ENCODE measurements at places on chromosomes 5 and 9.

DNA sequence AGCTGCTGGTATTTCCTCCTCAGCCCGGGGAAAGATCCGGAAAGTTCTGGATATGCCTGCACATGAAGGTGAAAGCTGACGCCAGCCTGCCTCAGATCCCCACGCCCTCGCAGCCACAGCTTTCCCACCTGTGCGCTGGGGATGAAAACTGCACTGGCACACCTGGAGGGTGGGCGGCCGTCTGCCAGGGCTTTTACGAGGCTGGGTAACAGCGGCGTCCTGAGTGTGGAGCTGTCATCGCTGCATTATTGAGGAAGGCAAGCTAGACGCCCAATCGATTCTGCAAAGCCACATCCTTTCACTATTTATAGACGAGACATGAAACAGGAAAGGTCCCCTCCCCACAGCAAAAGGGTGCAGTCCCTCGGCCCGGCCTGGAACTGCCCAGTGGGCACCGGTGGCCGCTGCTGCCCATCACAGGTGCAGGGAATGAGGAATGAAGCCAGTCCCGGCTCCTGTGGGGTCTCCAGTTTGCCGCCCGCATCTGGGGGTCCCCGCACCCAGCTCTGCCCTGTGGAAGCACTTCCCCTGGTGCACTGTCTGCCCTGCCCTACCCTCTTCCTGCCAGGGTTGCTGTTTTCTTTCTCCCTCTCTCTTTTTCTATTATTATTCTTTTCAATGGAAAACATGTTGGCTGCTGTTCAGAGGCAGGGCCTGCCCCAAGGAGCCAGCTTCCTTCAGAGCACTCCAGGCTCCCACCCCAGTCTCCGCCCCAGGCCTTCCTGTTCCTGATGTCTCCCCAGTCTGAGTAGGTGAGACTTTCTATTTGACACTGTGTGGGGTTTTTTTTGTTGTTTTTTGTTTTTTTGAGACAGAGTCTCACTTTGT is 7.0 kb downstream of the NOTCH1 start:
- peak; percentile 68 for DNase-seq

DNA sequence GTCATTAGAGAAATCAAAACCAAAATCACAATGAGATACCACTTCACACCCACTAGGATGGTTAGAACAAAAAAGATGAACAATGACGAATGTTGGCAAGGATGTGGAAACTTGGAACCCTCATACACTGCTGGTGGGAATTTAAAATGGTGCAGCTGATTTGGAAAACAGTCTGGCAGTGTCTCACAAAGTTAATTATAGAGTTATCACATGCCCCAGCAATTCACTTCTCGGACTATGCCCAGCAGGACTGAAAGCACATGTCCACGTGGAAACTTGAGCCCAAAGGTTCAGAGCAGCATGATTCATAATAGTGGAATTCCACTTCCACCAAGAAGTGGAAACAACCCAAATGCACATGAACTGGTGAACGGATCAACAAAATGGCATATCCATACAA is 85.0 kb upstream of the HRH2 start:
- DNase-seq, result no peak

GRCh38 chr9:123679330-123679987 is 250.5 kb downstream of the DENND1A start:
- DNase-seq, result peak; percentile 30

GRCh38 chr9:95399261-95399660 is 81.8 kb upstream of the FANCC start:
- no peak for DNase-seq

GRCh38 chr9:18829873-18830272 is 203.1 kb downstream of the SAXO1 start:
- DNase-seq, result no peak

DNA sequence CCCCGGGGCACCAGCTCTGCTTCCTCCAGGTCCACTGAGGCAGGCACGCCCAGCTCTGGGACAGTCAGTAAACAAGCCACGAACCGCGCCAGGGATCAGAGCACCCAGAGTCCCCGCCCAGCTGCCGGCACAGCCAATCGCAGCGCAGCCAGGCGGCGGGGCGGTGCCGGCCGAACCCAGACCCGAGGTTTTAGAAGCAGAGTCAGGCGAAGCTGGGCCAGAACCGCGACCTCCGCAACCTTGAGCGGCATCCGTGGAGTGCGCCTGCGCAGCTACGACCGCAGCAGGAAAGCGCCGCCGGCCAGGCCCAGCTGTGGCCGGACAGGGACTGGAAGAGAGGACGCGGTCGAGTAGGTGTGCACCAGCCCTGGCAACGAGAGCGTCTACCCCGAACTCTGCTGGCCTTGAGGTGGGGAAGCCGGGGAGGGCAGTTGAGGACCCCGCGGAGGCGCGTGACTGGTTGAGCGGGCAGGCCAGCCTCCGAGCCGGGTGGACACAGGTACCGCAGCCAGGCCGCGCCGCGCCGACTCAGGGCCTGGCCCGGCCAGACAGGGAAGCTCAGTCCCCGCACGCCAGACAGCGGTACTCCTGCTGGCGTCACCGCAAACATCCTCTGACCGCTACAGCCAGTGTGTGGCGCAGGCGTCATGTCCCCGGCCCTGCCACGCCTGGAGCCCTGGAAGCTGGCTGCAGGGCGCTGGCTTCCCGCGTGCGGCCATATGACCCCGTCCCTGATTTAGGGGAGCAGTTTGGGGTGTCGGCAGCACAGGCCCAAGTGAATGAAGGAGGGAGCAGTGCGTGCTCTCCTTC is at the start of gene CTSL:
Gene CTSL, plus strand, starts transcription at position 220 of the 810 bp plus-strand sequence. CDS start 1,485 bp downstream, outside the sequence.
- DNase-seq, result no peak
